ENCODE measurements at places on chromosomes 1 and 21. TPM values are rescaled to one million over a fixed set of nuclear protein-coding genes. Genes with fewer than 3 reads are reported as not detected.

The IFI44L gene
- total RNA-seq = 41.6 TPM

The DYNLT4 gene
- not detected for total RNA-seq

GRCh38 chr21:19832551-19832950 lies 1165.7 kb upstream of the NCAM2 start:
- DNase-seq = no peak

DNA sequence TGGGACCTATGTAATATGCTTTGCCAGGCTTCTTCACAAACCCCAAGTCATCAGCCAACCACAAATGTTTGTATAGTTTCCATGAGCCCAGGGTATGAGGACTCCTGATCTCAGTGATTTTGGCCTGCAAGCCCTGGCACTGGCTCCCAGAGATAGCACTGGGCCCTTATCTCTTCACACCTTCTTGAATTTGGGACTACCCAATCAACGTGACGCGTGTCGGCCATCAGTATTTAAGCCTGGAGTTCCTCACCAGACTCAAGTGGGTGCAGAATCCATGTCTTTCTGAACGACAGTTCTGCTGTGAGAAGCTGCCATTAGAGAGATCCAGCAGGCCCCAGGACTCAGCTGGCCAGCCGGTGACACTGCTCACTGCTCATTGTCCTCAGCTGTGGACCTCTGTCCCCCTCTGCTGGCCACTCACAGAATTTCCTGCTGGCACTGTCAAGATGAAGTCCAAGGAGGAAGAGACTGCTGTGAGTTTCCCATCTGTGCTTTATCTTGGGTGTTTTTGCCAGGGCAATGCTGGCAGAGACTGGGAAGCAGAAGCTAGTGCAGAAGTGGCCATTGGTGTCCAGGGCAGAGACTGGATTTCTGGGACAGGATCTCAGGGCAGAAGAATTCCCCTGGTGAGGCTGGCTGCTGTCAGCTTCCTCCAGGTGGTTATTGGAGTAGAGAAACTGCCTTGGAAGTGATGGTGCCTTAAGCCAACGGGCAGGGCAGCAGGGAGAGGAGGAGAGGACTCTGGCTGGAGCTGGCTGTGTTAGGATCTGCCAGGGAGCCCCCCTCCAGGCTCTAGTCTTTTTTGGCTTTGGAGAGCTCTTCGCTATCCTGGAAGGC lies 28.4 kb downstream of the TMCC2 start:
- DNase-seq = peak; percentile 91

- DNase-seq = peak; percentile 57
These were observed 101.7 kb downstream of the NPHP4 start for GRCh38 chr1:5890346-5891106.

- peak; percentile 61 for DNase-seq
These were observed 28.6 kb upstream of the IFNGR2 start for GRCh38 chr21:33374450-33375096.

DNA sequence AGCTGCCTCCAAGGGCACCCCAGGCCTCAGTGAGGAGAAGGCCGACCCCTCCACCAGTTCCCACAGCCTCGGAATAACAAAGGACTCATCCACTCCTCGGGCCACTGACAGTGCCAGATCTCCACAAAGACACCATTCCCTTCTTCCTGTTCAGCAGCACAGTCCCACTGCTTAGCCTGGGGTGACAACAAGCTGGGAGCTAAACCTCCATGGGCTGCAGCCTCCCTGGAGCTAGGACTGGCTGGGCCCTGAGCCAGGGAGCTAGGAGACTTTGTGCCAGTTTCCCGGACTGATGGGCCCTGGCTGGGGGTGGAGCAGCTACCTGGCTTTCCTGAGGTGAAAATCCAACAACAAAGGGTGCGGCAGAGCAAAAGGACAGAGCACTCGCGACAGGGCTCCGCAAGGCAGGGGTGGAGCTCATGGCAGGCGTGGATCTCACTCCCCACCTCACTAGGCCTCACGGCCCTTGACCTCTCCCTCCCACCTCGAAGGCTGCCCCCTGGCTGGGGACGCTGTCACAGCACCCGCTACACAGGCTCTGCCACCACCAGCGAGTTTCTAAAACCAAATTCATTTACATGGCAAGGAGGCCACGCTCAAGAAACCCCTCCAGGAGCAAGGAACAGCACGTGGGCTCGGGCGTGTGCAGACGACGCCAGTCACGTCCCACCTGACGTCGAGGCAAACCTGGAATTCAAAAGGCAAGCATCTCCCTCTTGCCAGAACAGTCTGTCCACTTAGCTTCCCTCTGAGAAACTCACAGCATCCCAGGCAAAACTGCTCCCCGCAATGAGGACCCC lies 13.8 kb downstream of the SLC35E2B start:
- DNase-seq = no peak

GRCh38 chr1:53176452-53177208 lies 20.0 kb upstream of the CPT2 start:
- DNase-seq = peak; percentile 32

- DNase-seq = no peak
These were observed 1244.8 kb upstream of the TMPRSS15 start for GRCh38 chr21:19648391-19648790.

DNA sequence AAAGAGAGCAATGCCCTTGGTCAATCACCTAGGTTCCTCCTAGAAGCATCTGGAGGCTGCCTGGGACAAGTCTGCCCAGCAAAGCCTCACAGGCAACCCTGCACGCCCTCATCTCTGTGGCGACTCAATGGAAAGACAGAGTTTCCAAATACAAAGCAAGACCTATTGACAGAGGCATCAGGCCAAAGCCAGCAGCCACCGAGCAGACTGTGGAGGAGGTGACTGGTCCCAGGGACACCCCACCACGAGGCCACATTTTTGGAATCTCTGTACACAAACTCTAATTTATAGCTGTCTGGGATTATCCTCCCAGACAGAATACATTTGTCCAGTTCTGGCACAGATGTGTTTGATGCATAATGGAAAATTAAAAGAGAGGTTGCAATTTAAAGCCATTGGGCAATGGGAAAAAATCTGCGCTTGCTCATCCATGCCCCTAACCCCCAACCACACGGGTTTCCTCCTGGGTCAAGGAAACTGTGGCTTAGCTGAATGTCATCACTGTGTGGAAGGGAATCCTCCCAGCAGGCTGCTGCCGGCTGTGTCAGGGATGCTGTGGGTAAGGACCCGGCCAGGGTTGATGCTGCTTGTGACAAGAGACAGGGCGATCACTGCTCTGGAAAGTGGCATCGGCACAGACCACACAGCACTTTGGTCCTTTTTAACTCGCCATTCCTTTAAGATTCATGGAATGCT lies 14.3 kb downstream of the TSPAN2 start:
- DNase-seq = peak; percentile 32

DNA sequence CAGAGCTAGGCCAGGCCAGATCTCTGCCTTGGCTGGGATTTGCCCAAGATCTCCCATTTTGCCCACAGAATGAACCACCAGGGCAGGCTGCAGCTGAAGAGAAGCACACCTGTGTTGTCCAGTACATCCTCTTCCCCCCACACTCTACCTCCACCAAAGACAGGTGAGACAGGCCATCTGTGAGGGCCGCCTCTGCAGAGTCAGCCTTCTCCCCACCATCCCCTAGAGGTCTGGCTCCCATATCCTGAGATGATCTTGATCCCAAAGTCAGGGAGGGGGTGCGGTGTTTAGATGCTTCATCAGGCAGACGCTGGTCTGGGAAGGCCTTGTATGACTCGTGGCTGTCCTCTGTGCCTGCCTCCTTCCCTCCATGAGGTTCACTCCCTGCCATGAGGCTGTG lies 28.7 kb downstream of the HYI start:
- no peak for DNase-seq

DNA sequence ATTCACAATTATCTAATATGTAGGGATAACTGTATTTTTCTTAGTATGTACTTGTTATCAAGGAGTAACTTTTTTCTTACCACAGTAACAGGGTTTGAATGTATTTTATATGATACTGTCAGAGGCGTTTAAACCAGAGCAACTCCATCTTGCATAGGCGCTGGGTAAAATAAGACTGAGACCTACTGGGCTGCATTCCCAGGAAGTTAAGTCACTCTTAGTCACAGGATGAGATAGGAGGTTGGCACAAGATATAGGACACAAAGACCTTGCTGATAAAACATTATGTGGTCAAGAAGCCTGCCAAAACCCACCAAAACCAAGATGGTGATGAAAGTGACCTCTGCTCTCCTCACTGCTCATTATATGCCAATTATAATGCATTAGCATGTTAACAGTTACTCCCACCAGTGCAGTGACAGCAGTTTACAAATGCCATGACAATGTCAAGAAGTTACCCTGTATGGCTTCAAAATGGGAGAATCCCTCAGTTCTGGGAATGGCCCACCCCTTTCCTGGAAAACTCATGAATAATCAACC lies 64.8 kb downstream of the RPE65 start:
- peak; percentile 34 for DNase-seq

- DNase-seq = no peak
These were observed 24.0 kb upstream of the DDOST start for GRCh38 chr1:20685099-20685662.

All from myocyte (in vitro differentiated cells).